Activated CD8-positive, alpha-beta memory T cell treated with anti-CD3 and anti-CD28 coated beads for 4 hours (primary cell): ENCODE measurements at places on chromosomes 1 and 21.

DNA sequence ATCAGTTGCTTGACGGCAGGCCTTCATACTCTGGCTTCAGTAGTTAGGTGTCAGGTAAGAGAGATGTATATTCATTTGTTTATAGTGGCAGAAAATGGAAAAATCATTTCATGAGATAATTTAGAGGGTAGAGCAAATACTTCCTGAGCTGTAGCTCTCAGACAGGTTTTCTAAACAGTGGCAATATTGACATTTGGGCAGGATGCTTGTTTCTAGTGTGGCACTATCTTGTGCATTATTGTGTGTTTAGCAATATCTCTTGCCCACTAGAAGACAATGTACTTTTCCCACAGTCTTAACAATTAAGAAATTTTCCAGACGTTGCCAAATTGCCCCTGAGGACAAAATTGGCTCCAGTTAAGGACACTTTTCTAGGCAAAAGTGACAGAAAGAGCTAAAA, 1143.1 kb downstream of the PLA2G4A start:
- DNase-seq, result no peak

GRCh38 chr1:14113841-14114567, 414.0 kb downstream of the PRDM2 start:
- DNase-seq, result no peak

- no peak for DNase-seq
Observed at GRCh38 chr1:177023249-177023648, 141.3 kb downstream of the ASTN1 start.

- no peak for DNase-seq
Observed at GRCh38 chr1:243968413-243968812, 82.7 kb upstream of the ZBTB18 start.

DNA sequence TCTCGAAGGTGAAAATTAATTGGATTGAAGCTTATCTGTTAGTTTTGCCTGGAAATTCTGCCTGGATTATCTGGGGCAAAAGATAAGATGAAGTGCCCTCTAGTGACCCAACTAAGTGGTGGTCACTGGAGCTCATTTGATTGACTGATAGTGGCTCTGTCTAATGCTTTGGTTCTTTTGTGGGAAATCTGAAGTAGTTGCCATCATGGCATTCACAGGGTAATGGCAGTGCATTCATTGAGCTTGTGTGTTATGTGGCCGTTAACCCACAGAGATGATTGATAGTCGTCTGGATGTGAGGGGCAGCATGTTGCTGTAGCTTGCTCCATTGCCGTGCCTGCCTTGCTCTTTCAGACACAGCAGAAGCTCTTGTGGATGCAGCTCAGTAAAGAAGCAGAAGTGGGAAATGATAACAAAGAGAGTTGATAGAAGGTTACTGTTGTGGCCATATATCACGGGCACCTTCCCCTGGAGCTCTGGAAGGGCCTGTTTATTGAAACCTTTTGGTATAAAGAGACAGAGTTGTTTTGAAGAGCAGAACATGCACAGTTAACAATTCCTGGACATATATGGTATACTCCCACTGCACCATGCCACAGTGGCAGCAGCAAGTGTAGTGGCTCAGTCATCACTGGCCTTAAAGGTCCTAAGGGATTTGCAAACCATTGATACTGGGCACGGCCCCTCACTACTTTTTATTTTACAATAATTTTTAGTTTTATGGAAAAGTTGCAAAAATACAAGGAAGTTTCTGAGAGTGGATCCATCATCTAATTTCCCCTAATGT, 42.0 kb downstream of the CXADR start:
- no peak for DNase-seq

DNA sequence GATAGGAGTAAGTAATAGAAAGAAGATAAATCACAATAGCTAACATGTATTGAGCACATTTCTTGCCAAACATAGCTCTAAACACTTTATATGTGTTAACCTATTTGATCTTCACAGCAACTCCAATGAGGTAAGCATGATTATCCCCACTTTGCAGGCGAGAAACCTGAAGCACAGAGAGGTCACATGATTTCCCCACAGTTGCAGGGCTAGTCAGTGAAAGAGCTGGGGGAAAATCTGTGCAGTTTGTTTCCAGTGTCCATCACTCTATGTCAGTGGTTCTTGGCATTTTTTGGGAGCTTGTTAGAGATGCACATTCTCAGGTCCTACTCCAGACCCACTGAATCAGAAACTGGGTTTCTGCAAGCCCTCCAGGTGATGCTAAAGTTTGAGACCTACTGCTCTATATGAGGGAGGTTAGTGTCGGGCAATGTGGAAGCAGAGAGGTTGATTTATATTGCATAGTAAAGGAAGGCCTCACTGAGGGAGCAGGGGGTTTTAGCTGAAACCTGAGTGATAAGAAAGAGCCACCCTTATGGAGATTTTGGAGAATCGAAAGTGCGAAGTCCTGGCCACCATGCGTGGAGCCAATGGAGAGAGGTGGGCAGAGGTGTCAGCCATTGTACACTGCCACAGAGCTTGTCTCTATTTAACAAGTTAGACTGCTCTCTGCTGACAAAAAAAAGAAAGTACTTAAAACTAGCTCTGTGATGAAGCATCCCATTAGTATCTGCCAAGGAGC, 20.9 kb downstream of the MCOLN3 start:
- no peak for DNase-seq
